CD4-positive, alpha-beta T cell (primary cell): ENCODE measurements at places on chromosomes 12 and 14.

GRCh38 chr12:88448337-88448915 is 131.8 kb downstream of the KITLG start:
- DNase-seq = no peak

GRCh38 chr12:94287245-94287628 is 138.9 kb downstream of the PLXNC1 start:
- no peak for DNase-seq

DNA sequence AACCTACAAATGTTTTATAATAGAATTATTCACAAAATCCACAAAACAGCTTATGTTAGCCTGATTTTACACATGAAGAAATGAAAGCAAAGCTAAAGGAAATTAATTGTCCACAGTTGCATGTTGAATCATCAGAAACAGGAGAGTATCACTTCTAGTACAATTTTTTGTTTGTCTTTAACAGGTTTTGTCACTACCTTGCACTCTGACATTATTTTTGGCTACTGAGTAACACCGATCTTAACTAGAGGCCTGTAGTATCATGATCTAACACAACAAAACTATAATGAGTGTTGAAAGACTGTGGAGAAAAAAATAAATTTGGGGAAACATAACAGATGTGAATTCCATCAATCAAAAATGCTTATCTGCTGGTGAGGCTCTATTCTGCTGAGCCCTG is 60.1 kb downstream of the TAOK3 start:
- DNase-seq = no peak

- DNase-seq = no peak
Observed at GRCh38 chr12:51371295-51371953, 19.8 kb downstream of the GALNT6 start.

DNA sequence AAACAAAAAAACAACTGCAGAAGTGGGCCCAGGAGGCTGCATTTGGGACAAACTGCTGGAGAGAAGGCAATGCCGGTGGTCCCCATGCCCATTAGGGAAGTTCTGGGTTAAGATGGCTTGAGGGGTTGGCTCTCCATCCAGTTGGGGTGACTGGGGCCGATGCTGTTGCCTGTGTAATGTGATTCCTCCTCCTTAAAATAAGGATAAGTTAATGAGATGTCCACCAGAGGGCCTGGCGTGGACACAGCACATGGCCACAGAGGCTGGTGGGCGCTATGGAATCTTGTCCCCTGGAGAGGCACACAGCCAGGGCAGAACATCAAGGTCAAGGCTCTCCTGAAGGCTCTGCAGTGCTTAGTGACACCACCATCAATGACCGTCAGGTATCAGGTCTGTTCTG is 1.0 kb upstream of the TESC start:
- no peak for DNase-seq

GRCh38 chr14:105060751-105061427 is 4.3 kb downstream of the GPR132 start:
- no peak for DNase-seq

GRCh38 chr12:115810122-115810901 is 467.2 kb downstream of the MED13L start:
- DNase-seq = no peak

DNA sequence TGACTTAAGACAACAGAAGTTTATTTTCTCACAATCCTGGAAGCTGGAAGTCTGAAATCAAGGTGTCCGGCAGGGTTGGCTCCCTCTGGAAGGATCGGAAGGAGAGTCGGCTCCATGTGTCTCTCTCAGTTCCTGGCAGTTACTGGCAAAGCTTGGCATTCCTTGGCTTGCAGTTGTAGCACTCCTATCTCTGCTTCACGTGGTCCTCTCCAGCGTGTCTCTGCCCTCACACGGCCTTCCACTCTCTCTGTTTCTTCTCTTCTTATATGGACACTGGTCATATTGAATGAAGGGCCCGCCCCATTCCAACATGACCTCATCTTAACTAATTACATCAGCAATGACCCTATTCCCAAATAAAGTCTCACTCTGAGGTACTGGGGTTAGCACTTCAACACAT is 60.1 kb upstream of the TUNAR start:
- DNase-seq = no peak

DNA sequence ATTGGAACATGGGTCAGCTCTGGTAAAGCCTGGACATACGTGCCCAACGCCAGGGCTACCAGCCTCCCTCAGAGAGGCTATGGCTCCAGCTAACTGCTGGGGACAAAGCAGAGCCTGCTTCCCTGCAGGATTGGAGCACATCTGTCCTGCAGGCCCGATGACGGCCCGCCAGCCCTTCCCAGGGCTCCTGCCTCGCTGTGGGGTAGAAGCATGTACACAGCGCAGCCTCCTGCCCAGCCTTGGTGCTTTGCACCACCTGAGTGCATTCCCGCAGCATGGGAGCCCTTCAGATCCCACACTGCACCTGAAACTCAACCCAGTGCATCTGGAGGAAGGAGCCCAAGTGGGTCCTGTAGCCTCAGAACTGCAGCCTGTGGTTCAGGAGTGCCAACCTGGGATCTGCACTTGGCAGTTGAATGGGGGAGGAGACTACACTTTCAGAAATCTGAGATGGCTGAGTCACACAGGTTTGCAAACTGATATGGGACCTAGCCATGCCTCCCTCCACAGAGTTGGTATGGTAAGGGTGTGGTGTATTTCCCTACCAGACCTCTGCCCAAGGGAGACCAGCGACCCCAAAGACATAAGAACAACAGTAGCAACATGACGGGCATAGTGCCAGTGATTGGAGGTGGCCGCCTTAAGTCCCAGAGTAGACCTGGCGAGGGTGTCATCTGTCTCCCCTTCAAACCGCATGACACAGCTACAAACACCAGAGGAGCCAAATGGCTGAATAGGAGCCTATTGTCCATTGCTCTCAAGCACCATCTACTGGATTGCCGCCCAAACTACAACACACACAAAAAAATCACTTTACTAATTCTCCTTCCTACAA is 273.9 kb upstream of the MIS18BP1 start:
- DNase-seq = no peak

- DNase-seq = no peak
Observed at GRCh38 chr12:47102406-47102805, 22.6 kb upstream of the AMIGO2 start.

DNA sequence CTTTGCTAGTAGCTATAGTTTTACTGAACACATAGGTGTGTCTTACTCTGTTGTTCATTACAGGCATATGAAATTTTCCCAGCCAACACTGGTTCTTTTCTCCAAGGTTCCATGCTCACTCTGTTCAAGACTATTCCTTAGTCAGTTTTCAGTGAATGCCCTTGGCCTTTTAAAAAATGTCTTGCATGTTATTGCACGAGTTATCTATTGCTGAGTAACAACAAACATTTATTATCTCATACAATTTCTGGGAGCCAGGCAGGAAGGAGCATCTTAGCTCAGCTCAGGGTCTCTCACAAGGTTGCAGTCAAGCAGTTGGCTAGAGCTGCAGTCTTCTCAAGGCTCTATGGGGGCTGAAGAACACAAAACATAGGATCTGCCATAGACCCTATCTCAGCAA is 223.5 kb downstream of the BTG1 start:
- DNase-seq = no peak

DNA sequence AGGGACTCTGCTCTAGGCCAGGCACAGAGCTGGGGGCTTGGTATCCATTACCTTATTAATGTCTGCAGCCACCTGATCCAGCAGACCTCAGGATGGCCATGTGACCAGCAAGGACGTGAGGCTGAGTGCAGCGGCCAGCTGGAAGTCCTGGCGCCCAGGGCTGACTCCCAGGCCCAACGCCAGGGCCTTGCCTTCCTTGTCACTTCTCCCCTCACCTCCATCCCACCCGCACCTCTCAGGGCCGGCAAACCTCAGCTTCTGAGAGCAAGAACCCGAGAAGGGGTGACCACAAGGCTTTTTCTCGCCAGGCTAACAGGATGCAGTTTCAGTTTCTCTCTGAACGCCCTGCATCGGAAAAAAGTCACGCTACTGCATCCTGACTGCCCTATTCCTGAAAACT is 15.4 kb downstream of the RAB35 start:
- no peak for DNase-seq

- no peak for DNase-seq
Observed at GRCh38 chr14:63899953-63900352, 47.1 kb downstream of the SYNE2 start.

DNA sequence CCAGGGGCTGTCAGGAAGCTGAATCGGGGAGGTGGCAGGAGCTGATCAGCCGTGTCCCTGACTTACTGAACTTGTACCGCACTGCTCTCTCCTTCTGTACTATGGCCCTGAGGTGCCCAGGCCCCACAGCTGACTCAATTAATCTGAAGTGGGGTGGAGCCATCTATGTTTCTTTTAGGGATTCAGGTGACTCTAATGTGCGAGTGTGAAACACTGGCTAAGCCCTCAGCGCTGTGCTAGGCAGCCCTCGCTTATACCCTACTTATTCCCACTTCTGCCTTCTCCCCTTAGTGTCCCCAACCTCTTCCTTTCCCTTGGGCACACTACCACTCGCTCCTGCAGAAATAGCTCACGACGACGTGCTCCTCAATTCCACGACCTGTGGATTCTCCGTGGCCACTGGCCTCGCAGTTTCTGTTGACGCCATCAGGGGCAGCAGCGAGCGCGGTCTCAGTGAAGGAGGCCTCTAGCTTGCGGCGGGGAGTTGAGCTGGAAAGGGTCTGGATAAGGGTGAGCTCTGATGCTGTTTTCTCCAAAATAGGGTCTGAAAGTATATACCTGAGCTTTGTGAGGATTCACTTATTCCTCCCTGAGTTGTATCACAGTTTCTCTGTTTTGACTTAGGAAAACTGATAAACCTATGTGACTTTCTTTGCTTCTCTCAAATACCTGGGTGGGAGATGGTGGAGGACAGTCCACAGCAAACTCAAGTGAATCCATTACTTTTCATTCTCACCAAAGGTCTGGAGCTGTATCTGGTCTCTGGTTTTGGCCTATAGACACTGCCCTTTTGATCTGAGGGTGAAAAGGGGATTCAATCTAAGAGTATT is 167.6 kb downstream of the SLC41A2 start:
- peak; percentile 26 for DNase-seq

DNA sequence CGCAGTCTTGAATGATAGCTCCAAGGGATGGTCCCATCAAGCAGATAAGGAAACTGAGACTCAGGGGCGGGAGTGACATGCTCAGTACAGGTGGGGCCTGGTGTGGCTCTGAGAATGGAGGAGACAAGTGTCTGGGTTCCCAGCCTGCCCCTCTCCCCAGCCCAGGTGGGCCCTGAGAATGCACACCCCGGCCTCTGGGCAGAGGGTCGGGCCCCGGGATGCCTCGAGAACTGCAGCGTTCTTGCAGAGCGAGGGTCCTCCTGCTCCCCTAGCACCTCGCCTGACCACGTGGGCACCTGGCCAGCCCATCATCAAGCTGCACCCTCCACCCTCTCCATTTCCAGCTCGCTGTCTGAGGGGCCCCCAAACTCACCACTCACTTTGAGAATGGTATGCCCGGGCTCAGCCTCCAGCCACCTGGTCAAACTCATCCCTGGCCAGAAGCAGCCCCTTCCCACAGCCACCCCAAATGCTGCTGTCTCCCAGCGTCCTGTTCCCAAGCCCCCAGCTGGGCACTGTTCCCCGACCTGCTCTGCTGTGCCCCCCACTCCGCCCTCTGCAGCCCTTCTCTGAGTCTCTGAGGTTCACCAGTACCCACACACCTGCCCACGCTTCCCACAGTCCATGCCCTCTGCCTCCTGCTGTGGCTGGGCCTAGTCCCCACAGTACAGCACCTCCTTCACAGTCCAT is 44.3 kb downstream of the CYP46A1 start:
- no peak for DNase-seq

DNA sequence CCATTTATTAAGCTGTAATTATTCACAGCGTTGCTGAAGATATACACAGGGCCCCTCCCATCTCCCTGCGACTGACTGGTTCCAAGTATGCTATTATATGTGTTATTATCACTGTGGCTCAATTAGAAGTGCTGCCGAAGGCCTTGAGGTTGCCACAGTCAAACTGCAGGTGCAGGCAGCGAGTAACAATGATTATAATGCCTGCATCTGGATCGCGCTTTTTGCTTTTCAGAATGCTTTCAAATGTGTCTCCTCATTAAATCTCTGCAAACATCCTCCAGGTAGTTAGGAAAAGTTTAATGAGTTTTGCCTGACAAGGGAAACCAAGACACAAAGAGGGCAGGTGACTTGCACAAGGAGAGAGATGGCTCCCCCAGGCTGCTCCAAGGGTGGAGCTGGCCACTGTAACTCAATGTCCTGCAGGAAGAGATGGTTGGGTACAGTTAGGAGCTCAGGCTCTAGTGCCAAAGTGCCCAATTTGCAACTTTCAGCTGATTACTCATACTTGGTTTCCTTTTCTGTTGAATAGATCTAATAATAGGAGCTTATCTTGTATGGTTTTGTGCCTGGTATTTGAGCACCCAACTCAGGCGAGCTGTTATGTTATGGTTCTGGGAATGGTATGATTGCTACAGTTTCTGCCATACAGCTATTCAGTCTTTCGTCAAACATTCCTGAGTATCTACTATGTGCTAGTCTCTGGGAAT is 1.7 kb upstream of the SYNE3 start:
- DNase-seq = no peak

- DNase-seq = no peak
Observed at GRCh38 chr14:90280096-90280495, 23.7 kb downstream of the PSMC1 start.

DNA sequence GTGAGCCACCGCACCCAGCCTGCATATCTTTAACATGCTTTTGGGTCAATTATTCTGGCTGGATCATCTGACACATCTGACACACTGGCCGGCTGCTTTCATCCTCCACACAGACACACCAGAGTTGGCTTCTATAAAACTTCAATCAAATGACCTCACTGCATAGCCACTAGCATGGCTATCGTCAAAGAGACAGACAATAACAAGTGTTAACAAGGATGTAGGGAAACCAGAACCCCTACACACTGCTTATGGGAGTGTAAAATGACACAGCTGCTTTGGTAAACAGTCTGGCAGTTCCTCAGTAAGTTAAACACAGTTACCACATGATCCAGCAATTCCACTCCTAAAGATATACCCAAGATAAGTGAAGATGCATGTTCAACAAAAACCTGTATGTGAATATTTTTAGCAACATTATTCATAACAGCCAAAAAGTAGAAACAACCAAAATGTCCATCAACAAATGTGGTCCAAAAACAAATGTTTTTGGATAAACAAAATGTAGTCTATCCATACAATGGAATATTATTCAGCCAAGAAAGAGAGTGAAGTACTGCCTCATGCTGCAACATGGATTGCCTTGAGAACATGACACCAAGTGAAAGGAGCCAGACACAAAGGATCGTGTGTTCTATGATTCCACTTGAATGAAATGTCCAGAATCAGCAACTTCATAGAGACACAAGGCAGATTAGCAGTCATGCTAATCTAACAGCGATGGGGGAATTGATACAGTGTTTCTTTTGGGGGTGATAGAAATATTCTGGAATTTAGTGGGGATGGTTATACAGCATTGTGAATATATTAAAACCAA is 10.1 kb downstream of the KDM2B start:
- DNase-seq = no peak

- no peak for DNase-seq
Observed at GRCh38 chr12:29152223-29152868, 3.3 kb downstream of the FAR2 start.

GRCh38 chr14:91681893-91682563 is 49.9 kb downstream of the CATSPERB start:
- DNase-seq = no peak

GRCh38 chr14:83734431-83734830 is 1795.5 kb upstream of the FLRT2 start:
- DNase-seq = no peak
